ENCODE measurements at places on chromosomes 11 and 22.

GRCh38 chr22:37740455-37741311 is 43.8 kb downstream of the TRIOBP start:
- DNase-seq: no peak

- DNase-seq: no peak
These were observed 31.6 kb downstream of the UQCR10 start for GRCh38 chr22:29798801-29799200.

GRCh38 chr22:20422271-20423007 is 15.2 kb downstream of the SCARF2 start:
- no peak for DNase-seq

DNA sequence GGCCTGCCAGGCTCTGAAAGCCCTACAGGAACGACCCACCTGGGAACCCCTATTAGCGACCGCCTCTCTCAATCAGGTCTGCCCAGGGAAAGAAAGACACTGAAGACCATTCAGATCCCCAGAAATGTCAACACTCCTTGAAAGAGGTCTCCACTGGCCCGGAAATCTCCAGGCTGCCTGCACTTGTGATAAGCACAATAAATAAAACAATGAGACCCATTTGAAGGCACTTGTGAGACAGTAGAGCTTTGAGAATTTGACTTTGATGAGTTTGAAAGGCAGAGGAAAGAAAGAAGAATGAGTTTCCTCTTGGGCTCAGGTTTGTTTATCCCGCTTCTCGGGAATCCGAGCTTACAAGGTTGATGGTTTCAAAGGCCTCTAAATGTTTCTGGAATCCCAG is 416.3 kb downstream of the BUD13 start:
- no peak for DNase-seq

DNA sequence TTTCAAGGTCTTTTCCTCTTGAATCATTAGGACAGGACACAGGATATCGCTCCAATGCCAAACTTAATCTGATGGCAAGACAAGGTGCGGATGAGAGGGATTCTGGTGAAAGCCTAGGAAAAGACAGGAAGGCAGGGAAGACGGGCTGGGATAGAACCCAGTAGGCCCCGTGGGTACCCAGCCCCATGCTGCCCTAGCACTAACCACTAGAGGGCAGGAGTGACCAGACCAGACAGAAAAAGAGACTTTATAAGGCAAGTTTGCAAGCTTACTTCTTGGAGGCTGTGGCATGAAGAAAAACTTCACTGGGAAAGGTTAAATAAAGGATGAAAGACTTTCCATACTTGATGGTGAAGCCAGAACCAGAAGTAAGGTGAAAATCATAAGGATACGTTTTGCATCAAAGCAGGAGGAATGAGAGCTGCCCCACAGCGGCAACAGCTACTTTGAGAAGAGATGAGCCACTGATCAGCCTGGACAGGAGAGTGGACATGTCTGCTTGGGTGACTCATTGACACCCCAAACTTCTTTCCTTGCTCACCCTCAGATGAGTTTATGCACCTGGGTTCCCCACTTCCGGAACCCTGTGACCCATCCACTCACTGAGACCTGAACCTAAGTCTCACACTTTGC is 39.8 kb downstream of the SYN3 start:
- DNase-seq: peak; percentile 25

DNA sequence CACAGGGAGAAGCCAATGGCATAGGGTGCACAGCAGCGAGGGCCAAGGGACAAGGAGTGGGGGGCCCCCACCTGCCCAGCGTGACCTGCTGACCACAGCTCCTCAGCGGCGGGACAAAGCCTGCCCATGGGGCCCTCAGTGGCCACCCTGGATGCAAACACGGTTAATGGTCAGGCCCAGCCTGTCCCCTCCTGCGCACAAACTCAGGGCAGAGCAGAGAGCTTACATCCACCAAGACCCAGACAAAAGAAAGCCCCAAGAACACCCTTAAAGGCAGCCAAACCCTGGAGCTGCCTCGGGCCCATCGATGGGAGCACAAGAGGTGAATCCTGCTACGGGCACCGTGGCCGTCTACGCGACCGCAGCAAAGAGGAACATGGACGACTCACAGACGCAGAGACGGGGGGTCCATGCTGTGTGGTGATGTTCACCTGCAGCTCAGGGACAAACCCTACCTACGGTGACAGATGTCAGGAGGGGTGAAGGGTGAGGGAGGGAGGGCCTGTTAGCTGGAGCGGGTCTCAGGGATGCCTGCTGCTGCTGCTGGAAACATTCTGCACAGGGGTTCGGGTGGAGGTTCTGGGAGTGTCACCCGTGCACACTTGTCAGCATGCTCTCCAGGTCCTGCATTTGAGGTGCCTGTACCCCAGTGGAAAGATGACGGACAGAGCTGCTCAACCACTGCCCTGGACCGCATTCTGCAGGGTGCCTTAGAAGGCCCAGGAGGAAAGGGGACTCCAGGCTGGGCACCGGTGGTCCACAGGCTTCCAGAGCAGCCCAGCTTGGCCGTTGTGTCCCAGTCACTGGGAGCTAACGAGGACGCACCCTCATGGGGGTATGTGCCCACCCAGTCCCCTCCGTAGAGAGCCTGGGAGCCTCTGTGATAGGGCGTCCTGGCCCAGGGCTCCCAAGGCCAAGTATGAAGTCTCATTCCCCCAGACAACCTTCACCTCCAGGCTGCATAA is 11.6 kb downstream of the ASCL2 start:
- DNase-seq: no peak

GRCh38 chr22:44192816-44193534 is 12.2 kb downstream of the PARVG start:
- DNase-seq: no peak

DNA sequence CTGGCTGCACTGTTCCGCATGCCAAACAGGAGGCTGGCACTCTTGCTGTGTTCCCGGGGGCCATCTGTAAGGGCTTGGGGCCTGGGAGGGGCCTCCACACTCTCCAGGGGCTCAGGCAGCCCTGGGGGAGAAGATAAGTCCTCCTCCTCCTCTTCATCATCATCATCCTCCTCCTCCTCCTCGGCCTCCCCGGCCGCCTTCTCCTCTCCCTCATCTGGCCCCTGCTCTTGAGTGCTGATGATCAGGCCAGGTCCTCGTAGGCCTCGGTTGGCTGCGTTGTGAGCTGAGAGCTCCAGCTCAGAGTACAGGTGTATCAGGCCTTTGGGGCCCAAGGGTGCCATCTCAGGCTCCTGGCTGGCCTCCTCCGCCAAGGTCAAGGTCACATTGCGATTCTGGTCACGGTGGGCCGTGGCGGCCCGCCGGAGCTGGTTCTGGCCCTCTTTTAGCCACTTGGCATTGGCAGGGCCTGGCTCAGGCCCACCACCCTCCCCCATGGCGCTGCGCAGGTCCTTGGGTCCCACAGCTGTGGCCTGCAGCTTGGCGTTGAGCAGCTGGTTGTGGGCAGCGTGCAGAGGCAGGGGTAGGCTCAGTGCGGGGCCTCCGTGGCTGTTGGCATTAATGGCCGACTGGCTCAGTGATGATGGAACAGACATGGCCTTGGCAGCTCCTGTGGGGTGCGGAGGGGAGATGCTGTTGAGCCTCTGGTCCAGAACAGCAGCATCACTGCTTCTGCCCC is 8.0 kb downstream of the APBB1 start:
- DNase-seq: no peak

DNA sequence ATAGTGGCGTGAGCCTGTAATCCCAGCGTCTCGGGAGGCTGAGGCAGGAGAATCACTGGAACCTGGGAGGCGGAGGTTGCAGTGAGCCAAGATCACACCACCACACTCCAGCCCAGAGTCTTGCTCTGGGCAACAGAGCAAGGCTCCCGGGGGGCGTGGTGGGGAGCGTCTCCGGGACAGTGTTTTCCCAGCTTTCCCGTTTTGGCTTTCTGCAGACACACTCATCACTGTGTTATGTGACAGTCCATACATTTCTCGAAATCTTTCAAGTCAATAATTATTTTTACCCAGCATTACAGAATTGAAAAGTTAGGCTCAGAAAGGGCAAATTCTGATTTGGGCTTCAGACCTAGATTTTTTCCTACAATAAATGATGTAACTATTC is 31.7 kb downstream of the NEAT1 start:
- DNase-seq: no peak

GRCh38 chr11:77442394-77443053 is 31.4 kb downstream of the PAK1 start:
- no peak for DNase-seq

- DNase-seq: no peak
These were observed 56.9 kb upstream of the PRR5 start for GRCh38 chr22:44645083-44645482.

- DNase-seq: no peak
These were observed 432 bp upstream of the GP1BB start for GRCh38 chr22:19722982-19723231.

- no peak for DNase-seq
These were observed 1.6 kb downstream of the SUN2 start for GRCh38 chr22:38753948-38754750.

- DNase-seq: no peak
These were observed 31.5 kb downstream of the KIAA0930 start for GRCh38 chr22:45208993-45209838.

GRCh38 chr11:48055292-48056132 is 75.2 kb downstream of the PTPRJ start:
- no peak for DNase-seq

- DNase-seq: no peak
These were observed 12.4 kb upstream of the PLEKHA7 start for GRCh38 chr11:17026487-17027082.

DNA sequence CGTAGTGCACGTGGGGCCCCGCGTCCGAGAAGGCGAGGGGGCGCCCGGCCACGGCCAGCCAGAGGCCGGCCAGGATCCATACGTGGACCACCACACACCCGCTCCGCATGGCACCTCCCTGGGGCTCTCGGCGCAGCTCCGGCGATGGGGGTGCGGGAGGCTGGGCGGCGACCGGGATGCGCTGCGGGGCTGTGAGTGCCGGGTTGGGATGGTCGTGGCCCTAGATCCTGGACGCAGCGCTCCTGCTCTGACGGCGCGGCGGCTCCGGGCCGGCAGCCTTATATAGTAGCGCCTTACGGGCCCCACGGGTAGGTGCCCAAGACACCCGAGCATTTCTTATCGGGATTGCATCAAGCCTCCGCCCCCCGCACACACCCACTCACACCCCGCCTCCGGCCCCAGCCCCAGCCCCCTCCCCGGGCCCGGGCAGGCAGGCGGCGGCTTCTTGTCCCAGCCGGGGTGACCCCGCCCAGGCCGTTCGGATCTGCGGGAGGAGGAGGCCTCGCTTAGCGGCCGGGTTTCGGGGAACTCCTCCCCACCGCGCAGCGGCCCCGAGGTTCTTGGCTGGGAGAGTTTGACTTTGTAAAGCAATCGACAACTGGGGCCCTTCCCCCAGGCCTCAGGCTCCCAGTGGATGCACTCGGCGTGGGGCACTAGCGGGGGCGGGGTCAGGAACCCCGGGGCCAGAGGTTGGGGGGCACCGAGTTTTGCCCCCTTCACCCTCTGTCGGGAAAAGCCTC is at the start of gene FGF19:
FGF19 (minus strand) TSS at position 255 of the 740 bp plus-strand sequence; CDS start at position 109, 146 bp downstream.
- no peak for DNase-seq

- no peak for DNase-seq
These were observed 184.9 kb downstream of the SBF2 start for GRCh38 chr11:10108915-10109680.

GRCh38 chr11:10066441-10066840 is 227.6 kb downstream of the SBF2 start:
- DNase-seq: no peak

GRCh38 chr11:65861165-65861505 is 902 bp downstream of the MUS81 start:
- no peak for DNase-seq

DNA sequence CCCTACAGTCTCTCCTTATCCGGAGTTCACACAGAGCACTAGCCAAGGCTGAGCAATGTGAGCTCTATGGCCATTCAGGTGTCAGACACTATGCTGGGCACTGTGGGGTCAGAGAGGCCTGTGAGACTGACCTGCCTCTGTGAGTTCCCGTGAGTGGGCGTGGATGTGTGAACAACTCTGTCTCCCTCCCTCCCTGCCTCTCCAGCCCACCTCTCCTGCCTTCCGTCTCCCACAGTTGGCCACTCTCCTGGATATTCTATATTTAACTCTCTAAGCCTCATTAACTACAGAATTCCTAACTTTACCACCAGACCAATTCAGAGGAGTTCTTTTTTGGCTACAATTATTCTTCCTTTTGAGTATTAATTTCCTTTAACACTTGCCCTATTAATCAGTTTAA is 191.6 kb upstream of the NCAM1 start:
- DNase-seq: no peak

DNA sequence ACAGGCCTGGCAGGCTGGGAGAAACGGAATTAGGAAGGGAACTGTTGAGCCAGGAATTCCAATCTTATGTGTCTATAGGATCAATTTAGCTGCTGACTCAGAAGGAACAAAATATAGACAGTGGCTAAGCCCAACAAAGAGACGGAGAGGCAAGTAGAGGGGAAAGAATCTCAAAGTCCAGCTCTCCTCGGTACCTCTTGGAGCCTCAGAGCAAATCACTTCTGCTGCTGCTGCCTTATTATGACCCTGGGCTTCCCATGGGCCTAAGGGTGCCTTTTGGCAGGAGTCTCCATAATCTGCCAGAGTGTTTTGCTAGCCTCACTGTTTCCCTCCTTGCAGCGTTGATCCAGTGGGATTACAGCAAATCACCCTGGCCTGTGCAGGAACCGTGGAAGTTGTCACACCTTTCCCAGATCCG is 31.7 kb downstream of the PAX6 start:
- DNase-seq: no peak

DNA sequence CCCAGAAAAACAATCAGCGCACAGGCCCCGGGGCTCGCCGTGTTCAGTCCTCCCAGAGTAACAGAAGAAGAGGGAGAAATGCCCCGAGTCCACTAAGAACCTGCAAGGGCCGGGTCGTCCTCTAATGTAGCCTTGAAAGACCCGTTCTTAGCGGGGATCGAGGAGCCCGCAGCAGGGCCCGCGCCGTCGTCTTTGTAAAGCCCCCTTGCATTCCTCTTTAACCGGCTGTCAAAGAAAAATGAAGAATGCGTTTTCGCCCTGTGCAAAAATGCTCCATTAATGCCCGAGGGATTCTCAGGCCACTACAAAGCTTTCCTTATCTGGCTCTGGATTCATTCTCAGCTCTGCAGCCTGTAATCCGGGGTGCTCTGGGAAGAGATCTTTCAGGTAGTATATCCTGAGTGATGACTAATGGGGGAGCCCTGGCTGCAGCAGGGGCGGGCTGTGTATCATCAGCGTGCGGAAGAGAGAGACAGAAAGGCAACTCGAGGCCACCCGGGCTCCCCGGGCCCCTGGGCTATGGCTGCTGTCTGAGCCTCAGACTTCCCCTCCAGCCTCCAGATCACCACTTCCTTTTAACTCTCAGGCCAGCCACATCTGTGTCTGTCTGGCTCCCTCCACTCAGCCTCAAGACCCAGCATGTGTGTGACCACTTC is 78.2 kb downstream of the FBLN1 start:
- DNase-seq: no peak

GRCh38 chr11:107916671-107917241 is 11.5 kb upstream of the RAB39A start:
- DNase-seq: no peak

GRCh38 chr11:28569106-28569505 is 460.9 kb downstream of the METTL15 start:
- no peak for DNase-seq

- DNase-seq: no peak
These were observed 19.7 kb upstream of the DNAJB13 start for GRCh38 chr11:73931039-73931645.
